ENCODE measurements at places on chromosomes 6 and 20.

- DNase-seq = no peak
These were observed 603.4 kb downstream of the MMUT start for GRCh38 chr6:48859562-48860123.

GRCh38 chr6:100678027-100678426 is 203.1 kb downstream of the ASCC3 start:
- DNase-seq = no peak

- DNase-seq = no peak
These were observed 379.4 kb upstream of the MAN1A1 start for GRCh38 chr6:119728935-119729334.

DNA sequence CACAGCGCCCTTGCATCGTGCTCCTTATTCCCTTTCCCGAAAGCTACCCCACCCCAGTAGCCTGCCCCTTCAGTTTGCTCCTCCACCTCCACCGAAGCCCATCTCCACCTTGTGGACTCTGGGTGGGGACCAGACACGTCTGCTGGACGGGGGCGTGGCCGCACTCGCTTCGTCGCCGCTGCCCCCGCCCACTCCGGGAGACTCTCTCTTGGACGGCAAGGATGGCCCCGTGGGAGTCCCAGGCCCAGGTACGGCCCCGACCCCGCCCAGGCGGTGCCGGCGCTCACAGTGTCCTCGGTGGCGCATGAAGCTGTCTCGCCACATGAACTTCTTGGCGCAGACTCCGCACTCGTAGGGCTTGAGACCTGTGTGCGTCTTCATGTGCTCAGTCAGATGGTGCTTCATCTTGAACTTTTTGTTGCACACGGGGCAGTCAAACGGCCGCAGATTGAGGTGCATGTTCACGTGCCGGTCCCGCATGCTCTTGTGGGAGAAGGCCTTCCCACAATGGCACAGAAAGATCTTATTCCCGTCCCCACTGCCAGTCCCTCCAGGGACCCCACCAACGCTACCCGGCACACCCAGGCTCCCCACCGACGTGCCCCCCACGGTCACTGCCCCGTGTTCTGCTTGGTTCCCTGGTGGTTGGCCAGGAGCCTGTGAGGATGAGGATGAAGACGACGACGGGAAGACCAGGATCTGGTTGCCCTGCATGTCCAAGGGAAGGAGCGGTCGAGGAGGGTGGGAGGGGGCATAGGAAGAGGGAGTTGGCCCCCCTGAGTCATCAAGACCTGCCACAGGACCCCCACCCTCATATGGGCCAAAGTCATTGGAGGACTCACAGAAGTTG is 1.3 kb upstream of the TAPBP start:
- DNase-seq = no peak

DNA sequence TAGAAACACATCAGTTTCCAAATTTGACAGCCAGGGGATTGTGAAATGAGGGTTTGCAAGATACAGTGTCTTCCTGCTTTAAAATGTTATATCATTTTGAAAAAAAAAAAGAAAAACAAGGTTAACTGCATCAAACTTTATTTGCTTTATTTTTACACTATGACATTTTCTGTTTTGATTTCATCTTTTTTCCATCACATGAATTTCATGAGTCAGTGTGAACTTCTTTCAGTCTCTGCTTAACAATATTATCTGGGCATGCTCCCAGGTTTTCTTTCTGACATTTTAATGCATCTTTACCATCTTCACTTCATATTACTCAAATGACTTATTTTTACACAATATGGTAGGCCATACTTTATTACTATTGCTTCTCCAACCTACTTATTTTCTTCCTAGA is 1.9 kb downstream of the NCOA7 start:
- no peak for DNase-seq

- no peak for DNase-seq
These were observed 26.7 kb upstream of the SRC start for GRCh38 chr20:37319151-37319671.

GRCh38 chr20:44282192-44282591 is 28.8 kb downstream of the FITM2 start:
- no peak for DNase-seq

DNA sequence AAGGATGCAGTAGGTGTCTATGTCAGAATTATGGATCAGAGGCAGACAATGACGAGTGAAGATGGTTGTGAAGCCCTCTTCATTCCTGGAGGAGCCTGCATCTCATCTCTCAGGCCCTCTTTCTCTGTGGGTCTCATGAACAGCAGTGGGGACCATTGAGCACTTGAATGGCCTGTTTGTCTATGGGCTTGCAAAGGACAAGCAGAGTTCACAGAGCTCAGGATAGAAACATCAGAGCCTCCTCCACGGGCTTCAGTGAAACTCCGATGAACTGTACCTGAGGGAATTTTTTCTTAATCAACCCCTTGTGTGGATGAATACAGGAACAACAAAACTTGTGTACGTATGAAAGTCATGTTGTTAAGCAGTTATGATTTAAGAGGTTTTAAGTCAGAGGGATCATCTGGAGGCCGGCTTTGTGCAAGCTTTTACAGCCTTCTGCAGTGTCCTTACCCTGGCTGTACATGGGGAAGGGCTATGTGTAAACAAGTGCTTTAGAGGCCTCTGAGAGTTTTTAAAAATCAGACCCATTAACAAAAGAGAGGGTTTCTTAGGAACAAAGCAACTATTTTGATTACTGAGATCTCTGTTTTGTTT is 29.7 kb upstream of the PI16 start:
- no peak for DNase-seq

DNA sequence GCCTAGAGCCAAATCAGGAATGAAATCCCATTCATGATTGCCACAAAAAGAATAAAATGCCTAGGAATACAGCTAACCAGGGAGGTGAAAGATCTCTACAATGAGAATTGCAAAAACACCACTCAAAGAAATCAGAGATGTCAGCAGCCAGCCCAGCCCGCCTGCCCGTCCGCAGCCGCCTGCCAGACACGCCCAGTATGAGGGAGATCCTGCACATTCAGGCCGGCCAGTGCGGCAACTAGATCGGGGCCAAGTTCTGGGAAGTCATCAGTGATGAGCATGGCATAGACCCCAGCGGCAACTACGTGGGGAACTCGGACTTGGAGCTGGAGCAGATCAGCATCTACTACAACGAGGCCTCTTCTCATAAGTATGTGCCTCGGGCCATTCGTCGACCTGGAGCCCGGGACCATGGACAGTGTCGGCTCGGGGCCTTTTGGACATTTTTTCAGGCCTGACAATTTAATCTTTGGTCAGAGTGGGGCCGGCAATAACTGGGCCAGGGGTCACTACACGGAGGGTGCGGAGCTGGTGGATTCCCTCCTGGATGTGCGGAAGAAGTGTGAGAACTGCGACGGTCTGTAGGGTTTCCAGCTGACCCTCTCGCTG is 13.4 kb downstream of the GABRR2 start:
- no peak for DNase-seq

- no peak for DNase-seq
These were observed 144.8 kb downstream of the TBC1D7 start for GRCh38 chr6:13183415-13184088.

- DNase-seq = no peak
These were observed 52.3 kb upstream of the MLN start for GRCh38 chr6:33856031-33856590.

GRCh38 chr20:19114410-19114809 is 98.0 kb upstream of the SLC24A3 start:
- no peak for DNase-seq

GRCh38 chr6:160668589-160668988 is 4.5 kb upstream of the LPA start:
- no peak for DNase-seq

DNA sequence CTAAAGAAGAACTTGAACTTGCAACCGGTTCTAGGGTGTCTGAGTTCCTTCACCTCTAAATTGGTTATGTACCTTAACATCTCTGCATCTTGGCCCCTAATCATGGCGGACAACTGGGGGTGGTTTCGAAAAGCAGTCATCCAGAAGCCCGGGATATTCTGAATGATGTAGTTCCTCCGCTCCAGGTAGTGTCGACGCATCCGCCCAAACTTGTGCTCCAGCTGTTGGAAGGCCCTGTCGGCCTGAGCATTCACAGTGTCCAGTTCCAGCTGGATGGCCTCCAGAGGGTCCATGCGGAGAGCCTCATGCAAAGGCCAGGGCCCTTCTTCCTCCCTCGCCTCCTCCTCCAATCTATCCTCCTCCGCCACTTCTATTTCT is 887 bp downstream of the TSPYL1 start:
- DNase-seq = no peak

GRCh38 chr20:53814060-53814459 is 220.4 kb upstream of the ZNF217 start:
- no peak for DNase-seq

DNA sequence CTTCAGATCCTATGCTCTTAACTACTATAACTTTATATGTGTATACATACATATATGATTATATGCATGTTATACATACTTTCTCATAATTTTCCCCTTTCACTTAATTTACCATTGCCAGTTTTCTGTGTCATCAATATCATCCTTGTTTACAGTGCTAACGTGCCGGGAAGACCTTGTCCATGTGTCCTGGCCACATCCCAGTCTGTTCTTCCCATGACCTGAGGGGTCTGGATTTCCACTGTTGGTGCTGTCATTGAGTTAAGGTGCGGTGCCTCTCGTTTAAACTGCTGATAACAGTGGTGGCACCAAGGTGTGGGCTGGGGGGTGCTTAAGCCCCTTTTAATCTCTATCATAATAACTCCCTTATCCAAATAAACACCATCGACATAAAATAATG is 8.5 kb upstream of the SDCBP2 start:
- DNase-seq = no peak

DNA sequence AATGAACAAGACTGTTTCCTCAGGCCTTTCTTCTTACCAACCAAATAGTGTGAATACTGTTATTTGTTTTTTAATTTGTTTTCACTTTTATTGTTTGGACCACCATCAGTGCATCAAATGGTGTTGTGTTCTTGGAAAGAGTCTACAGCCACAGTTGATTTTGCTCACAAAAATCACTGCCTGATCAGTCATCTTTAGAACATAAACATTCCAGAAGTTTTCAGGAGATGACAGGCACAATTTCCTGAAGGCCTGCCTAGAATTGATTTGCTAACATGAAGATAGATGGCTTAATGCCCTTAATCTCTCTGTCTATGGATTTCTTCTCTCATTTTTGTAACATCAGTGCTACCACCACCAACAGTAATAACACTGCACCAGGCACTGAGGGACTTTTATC is 13.5 kb downstream of the IL22RA2 start:
- DNase-seq = no peak

DNA sequence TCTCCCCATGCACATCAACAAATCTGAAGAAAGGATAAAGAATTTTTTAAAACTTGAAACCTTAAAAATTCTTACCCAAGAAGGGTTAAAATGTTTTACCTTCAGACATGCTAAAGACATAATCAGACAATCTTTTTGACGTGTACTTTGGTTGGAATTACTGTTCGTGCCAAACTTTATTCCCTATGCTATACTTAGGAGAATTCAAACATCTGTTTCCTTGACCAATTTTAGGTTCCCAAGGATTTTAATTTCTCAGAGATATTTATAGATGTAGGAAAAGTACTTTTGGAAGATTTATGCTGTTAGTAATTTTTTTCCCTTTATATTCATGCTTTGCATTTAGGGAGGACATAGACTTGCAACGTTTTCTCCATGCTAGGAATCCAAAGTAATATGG is 108.4 kb downstream of the AFG1L start:
- DNase-seq = no peak

- no peak for DNase-seq
These were observed 22.4 kb downstream of the JAG1 start for GRCh38 chr20:10651227-10651990.

- no peak for DNase-seq
These were observed 38.9 kb downstream of the SAMD5 start for GRCh38 chr6:147547369-147547902.

- peak; percentile 36 for DNase-seq
These were observed 1.4 kb upstream of the HIVEP1 start for GRCh38 chr6:12010635-12011275.

- DNase-seq = no peak
These were observed 75.8 kb downstream of the PLCB4 start for GRCh38 chr20:9144643-9145042.

DNA sequence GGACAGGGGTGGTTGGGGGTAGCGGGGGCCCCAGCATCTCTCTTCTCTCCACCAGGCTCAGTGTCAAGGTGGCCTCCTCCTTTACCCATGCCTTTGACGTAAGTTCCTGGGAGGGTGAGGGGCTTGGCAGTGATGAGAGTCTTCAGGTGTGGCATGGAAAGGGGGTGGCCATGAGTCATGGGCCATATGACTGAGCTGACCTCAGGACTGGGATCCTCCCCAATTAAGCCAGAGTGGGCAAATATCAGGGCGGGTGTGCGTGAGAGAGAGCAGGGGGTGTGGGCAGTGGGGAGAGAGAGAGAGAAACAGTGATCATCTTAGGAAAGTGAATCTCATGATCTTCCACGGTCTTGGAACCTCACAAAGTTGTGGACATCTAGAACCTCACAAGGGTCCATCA is 8.2 kb upstream of the BPIFB4 start:
- DNase-seq = no peak

GRCh38 chr6:30769088-30769852 is 24.9 kb upstream of the IER3 start:
- no peak for DNase-seq

GRCh38 chr6:16800942-16801341 is 39.7 kb upstream of the ATXN1 start:
- DNase-seq = no peak

DNA sequence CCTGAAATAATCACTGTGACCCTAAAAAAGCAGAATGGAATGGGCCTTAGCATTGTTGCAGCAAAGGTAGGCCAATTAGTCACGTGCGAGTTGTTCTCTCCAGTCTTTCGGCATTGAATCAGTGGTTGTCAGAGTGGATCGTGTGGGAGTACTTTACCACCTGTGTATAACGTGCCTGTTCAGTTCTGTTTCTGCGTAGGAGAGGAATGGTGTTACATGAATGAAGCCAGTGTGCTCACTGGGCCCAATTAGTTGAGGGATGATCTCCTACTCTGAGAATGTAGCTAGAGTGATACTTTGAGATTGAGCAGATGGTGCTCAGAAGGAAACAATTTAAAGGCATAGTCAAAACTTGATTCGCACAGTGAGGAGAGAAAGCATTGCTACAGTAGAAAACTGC is 72.4 kb upstream of the KIF25 start:
- no peak for DNase-seq

GRCh38 chr20:24985802-24986201 is 6.7 kb downstream of the APMAP start:
- DNase-seq = no peak

GRCh38 chr6:82584194-82584695 is 220.6 kb downstream of the TPBG start:
- no peak for DNase-seq

DNA sequence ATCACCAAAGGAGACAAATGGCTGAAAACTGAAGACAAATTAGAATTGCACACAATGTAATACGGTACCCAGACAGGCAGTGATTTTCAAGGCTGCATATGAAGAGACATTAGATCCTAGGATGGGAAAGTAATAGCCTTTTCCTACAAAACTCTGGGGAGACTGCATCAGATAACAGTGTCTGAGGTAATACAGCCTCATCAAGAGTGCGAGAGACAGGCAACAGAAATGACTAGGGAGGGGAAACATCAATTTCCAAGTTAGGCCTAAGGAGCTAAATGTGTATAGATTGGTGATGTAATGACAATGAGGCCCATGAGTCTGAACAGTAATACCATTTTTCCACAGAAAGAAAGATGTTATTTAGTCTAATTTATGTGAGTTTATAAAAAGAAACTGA is 200.3 kb downstream of the HTR1B start:
- DNase-seq = no peak

GRCh38 chr6:75211920-75212590 is 6.2 kb upstream of the COL12A1 start:
- no peak for DNase-seq

GRCh38 chr6:159677506-159678165 is 15.4 kb downstream of the SOD2 start:
- DNase-seq = no peak
